ENCODE measurements at places on chromosomes 2 and 18.

DNA sequence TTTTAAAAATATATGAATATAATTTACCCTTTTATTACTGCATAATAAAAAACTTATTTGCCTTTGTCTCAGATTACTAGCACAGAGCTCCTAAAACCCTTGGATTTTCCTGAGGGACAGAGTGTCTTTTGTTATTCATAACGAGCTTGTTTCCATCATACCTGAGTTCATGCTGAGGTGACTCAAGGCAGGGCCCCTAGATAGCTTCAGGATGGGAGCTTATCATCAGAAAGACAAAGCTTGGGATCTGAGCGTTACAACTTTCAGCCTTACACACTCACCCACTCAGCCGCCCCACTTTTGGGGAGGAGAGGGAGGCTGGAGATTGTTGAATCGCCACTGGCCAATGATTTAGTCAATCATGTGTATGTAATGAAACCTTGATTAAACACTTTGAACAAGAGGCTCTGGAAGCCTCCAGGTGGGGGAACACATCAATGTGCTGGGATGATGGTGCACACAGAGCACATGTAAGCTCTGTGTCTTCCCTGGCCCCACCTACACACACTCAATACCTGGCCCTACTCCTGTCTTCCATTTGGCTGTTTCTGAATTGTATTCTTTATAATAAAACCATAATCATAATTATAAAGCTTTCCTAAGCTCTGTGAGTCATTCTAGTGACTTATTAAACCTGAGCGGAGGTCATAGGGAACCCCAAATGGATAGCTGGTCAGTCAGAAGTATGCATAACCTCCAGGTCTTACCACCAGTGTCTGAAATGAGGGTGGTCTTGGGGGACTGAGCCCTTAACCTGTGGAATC is 28.5 kb upstream of the DNAH7 start:
- DNase-seq, result no peak

DNA sequence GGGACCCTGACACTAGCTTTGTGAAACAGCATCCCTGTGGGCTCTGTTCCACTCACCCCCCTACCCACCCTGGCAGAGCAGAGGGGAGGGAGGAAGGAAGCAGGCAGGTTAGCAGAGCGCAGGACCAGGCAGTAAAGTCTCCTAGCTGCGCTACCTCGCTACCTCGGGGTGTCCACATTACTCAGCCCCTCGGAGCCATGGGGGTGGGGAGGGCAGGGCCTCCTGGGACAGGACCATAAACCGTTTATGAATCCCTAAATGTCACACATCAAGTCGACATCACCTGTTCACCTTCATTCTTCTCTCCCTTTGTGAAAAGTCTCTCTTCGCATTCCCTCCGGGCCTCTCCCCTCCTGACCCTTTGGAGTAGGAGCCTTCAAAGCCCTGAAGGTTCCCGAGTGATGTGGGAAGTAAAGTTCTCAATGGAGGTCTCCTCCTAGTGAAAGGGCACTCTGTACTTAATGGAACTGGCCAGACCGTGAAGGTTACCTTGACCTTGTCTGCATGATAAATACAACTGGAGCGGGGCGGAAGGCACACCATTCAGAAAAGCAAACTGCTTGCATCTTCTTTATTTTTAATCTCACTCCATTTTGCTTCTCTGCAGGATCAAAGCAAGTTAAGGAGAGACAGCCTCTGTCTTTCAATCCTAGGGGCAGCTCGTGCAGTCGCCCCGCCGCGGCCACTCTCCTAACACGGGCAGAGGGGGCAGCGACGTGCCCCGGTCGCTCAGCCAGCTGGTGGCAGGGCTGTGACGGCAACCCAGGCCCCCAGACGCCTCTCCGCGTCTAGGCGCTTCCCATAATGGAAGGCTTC is 23.7 kb upstream of the SMAD7 start:
- no peak for DNase-seq

GRCh38 chr2:46179037-46179621 is 118.1 kb upstream of the EPAS1 start:
- peak; percentile 68 for DNase-seq

DNA sequence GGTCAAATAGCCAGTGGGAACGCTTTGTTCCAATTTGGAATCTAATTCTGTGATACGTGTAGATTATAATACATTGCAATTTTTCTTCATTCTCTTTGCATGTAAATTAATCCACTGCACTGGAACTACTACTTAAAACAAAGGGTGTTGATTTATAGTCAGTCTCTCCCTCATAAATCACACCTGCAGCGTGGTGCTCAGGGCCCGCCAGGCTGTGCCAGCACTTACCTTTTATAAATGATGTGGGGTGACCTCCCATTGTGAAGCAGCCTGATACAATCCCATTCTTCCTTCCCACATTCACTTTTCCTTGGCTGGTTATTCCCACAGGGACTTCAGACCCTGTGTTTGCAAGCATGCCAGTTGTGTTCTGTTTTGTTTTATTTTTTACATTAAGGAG is 302.3 kb upstream of the ID2 start:
- no peak for DNase-seq

DNA sequence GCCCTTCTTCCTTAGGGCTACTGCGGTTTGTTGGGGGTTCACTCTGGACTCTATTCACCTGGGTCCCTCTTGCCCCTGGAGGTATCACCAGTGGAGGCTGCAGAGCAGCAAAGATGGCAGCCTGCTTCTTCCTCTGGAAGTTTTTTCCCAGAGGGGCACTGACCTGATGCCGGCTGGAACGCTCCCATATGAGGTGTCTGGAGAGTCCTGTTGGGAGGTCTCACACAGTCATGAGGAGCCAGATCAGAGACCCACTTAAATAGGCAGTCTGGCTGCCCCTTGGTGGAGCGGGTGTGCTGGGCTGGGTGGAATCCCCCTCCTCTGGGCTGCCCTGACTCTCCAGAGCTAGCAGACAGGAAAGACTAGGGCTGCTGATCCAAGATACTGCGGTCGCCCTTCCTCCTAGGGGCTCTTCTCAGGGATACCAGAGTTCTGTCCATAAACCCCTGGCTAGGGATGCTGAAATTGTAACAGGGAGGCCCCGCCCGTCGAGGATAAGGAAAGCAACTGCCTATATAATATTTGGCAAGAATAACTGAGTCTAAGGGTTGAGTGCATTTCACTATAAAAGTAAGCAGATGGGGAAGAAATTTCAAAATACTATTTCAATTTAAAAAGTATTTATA is 140.7 kb downstream of the NOL4 start:
- DNase-seq, result no peak

DNA sequence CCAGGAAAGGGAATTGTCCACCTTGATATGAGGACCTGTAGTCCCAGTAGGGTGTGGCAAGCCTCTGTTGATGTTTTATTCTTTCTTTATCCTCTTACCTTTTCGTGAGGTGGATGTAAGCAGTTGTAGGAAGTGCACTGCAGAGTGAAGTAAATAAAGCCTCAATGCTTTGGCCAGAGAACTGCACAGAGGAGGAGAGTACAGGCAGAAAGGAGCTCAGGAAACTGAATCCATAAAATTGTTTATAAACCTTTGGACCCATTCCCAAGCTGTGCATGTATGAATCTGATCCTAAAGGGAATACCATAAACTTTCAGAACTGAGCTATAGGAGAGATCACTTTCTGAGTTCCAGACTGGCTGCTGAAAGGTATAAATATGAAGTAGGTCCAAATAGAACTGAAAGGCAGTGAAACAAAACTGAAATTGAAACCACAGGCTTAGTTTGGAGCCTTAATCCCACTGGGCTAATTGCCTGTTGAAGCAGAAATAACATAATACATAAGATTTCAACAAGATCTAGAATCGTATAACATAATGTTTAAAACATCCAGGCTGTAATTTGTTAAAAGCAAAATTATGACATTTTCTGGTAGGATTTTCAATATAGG is 17.9 kb upstream of the SLC9A4 start:
- DNase-seq, result no peak

DNA sequence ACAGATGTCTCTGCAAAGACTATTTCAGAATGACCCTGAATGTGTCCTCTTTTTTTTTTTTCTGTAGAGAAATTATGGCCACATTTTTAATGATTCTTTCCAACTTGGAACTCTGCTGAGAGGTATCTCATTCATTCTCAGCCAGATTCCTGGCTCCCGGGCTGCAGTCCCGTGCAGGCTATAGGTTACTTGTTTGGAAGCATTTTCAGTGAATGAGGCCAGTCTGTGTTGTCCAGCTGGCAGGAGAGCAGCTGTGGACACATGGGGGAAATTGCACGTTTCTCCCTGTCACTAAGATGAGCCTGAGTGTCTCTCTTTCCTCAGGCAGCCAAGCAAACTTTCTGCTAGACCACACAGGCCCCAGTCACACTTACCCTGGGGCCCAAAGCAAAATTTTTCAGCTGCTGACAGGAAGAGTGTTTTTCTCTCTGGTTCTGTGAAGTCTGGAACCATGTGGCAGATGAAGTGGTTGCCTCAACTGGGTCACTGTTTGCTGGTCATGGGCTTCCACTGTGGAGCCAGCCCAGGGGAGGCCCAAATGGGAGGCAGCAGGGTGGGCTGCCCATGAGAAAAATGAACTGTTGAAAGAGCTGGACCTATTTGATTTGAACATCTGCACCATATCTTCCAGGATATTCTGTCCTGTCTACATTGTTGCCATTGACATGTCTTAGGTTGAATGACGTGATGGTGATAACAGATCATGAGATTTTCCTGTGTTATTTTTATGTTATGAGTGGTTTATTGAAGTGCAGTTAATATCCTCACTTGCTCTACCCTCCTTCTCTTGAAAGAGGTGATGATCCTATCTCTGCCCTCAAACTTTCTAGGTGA is 431.2 kb downstream of the LPIN1 start:
- DNase-seq, result no peak

- no peak for DNase-seq
Observed at GRCh38 chr2:187157046-187157445, 291.0 kb downstream of the CALCRL start.

- no peak for DNase-seq
Observed at GRCh38 chr2:6454286-6454990, 411.3 kb downstream of the CMPK2 start.

DNA sequence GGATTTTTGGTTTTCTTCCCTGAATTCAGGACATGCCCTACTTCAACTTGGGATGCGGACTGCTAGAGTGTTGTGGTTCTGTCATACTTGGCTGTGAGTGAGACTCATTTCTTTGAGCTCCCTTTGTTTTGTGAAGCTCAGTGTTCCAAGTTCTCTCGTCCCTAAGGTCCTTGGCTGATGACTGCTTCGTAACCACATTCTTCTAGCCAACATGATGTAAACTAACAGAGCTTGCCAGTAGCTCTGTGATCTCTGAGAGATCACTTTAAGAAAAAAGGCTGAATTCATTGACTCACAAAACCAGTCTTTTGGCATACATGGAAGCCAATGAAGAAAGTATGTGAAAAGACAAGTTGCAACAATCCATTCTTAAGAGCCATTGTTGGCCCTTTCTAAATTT is 96.9 kb upstream of the MSTN start:
- no peak for DNase-seq

GRCh38 chr2:179253226-179253625 is 11.4 kb downstream of the SESTD1 start:
- DNase-seq, result no peak

DNA sequence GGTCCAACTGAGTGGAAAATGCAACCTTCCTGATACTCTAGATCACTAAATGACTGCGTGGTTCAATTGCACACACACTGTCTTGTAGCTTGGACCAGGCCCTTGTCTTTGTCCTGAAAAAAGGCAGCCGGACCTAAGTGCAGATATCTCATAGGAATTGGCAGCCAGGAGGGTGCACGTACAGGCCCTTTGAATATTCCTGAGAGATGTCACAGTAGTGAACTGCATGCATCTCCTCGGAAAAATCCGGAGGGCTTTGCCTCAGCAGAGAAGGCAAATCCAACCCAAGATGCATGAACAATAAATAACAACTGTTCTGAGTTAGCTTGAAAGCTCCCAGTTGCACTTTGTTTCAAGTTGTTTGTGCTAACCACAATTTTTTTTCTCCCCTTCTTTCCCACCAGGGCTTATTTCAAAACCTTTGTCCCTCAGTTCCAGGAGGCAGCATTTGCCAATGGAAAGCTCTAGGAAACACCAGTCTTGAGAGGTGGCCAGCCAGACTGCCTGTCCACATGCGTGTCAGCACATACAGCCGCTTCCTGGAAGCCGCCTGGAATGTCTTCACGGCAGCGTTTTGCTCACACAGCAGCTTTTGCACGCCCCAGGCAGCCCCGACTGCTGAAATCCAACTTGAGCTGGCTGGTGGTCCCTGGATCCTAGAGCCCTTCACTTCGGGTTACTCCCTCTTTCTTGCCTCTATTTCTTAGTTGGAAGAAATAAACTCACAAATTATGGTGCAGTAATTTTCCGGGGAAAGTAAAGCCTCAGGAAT is 54.4 kb upstream of the FOSL2 start:
- peak; percentile 80 for DNase-seq

DNA sequence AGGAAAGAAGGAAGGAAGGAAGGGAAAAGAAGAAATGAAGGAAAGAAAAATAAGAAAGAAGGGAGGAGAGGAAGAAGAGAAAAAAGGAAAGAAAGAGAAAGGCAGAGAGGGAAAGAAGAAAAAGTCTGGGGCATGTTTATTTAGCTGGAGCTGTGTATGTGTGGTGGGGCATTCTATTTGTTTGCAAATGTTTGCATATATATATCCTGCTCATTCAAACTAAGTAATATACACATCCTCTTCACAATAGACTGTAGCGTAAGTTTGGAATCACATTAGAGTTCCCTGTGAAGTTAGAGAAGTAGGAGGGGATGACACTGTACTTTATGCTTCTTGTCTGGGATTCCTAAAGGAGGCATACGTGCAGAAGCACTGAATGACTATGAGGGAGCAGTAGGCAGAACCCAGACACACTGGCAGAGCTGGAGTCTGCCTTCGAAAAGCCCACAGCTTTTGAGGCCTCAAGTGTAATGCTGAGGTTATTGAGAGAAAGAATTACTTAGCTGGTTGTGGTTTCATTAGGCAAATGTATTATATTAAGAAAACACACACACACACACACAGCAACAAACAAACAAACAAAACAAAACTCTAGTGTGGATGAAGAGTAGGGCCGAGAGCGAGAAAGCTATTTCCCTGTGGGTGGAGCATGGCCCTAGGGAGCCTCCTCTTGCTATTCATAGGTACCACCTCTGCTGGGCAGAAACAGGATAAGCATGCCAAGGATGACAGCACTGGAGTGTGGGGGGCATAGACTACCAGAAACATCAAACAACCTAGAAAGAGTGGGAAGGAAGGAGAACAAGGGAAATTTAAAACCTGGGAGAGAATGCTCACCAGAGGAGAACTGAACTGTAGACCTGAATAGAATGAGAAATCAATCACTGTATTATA is 905.1 kb upstream of the NXPH2 start:
- DNase-seq, result no peak

- DNase-seq, result no peak
Observed at GRCh38 chr18:11859903-11860407, 8.7 kb downstream of the CHMP1B start.

Measured in ureter (tissue), 1 donor.